ENCODE measurements at places on chromosomes 6 and 20.

- DNase-seq: no peak
Observed at GRCh38 chr6:125477156-125477555, 175.4 kb upstream of the HDDC2 start.

DNA sequence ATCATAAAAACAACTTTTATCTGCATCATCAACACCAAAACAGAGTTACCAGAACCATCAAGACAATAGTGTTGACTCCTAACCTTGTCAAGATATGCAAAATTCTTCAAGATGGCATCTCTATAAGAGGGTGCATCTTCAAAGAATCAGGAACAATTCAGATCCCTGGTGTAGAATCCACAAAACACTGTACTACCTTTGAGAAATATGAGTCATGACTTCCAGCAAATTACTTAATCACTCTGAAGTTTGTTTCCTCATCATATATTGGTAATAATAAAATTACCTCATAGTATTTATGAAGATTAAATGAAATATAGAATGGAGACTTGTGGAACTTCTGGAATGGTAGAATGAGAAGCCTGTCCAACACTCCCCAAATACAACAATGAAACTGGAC is 221.3 kb upstream of the SUPT3H start:
- DNase-seq: no peak

GRCh38 chr20:34938466-34939163 is 17.0 kb downstream of the GSS start:
- DNase-seq: peak; percentile 64

DNA sequence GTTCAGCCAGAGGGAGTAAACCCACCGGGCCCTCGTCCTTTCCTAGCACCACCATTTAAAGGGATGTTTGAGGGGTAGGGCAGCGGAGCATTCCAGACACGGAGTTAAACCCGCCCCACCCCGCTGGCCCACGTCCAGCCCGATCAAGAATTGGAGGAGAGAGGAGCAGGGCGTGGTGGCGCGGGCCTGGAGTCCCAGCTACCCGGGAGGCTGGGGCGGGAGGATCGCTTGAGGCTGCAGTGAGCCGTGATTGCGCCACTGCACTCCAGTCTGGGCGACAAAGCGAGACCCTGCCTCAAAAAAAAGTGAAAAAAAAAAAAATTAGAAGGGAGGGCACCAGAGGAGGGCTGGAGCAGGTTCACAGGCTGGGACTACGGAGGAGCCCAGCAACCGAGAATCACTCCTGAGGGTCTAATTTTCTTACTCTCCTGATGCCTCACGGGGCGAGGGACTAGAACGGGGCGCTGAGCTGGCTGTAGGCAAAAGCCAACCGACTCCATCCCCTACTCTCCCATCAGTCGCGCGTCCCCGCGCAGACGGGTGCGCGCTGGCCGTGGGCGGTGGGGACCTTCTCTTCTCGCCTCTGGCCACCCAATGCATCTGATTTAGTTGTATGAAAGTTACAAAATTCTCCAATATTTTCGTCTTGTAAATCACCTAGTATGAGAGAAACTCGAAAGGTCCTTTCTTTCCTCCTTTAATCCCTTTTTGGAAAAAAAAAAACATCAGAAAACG is 6.1 kb upstream of the HSPA1B start:
- DNase-seq: peak; percentile 91

GRCh38 chr6:148348335-148348734 is 5.7 kb downstream of the SASH1 start:
- no peak for DNase-seq

DNA sequence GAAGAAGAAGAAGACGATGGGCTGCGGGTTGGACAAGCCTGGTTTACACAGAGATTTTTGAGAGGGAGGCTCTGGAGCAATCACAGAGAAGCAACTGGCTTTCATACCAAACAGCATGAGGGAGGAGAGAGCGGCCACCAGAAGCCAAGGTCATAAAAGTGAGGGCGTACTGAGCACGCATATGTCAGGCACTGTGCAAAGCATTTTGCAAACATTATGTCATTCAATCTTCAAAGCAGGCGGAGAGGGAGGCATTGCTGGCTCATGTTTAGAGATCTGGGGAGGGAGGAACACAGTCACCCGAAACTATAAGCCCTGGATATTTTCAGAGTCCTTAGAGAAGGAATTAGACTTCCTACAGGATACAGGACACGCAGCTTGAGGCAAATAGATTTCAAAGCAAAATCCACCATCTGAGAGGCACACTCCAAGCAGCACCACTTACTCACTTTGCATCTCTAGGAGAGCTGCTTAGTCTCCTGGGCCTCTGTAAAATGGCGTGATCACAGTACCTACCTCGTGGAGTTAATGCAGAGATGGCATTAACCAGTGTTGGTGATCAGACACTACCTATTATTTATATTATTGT is 24.6 kb downstream of the RAMACL start:
- DNase-seq: no peak
